Thymus (tissue), 14 donors: ENCODE measurements at places on chromosomes 16 and 17. TPM values are rescaled to one million over a fixed set of nuclear protein-coding genes. Genes with fewer than 3 reads are reported as not detected.

- no peak for DNase-seq
Measured at GRCh38 chr17:79930062-79930876, 91.0 kb upstream of the CBX4 start.

- DNase-seq = no peak
Measured at GRCh38 chr17:59026176-59026939, 80.3 kb downstream of the TRIM37 start.

DNA sequence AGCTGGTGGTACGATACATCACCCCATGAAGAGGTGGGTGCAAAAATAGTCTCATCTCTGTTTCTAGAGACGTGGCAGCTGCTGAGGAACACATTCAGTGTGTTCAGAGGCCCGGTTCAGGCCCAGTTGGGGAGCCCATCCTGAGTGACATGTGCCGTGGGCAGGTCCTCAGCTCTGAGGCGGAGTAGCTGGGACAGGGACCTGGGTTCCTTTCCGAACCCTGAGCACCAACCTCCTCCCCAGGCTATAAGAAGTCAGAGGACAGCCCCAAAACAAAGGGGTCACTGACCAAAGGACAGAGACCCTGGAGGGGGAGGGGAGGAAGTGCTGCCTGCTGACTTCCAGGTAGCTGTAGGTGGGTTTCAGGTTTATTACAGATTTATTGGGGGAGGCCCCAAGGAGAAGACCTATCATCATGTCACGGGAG, 5.1 kb downstream of the LDHD start:
- no peak for DNase-seq

DNA sequence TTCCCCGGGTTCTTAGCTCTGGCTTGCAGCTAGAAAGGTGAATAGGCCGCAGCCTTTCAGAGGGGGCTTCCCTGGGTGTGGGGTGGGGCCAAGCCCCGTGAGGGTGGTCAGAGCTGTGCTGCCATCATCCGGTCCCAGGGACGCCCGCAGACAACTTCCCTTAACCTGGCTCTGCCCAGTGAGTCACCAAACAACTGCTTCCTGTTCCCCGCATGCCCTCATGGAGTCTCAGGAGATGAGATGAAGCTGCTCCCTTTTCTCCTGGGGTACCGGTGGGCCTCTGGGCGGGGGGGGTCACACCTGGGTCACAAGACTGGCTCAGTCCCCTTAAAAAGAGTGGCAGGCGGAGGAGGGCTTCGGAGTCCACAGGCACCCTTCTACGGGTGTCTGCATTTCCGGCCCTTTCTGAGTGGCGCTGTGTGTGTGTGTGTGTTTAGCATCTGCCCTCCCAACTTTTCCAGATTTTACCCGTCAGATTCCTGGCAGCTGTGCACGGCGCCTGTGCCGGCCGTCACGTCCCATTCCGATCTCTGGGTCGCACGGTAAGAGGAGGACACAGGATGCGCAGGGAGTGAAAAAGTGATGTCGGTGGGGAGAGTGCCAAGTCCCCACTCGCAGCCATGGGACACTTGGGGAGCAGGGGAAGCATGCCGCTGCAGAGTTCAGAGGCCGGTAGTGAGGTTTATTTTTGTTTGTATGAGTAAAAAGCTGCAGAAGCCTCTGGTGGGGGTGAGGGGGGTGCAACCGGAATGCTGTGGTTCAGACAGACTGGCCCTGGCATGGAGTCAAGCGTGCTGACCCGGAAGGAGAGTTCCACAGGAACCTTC, 16.8 kb downstream of the HIC1 start:
- DNase-seq = no peak

The MIEF2 gene
- 5.4 TPM for total RNA-seq

The WFDC1 gene
- total RNA-seq = 0.52 TPM

DNA sequence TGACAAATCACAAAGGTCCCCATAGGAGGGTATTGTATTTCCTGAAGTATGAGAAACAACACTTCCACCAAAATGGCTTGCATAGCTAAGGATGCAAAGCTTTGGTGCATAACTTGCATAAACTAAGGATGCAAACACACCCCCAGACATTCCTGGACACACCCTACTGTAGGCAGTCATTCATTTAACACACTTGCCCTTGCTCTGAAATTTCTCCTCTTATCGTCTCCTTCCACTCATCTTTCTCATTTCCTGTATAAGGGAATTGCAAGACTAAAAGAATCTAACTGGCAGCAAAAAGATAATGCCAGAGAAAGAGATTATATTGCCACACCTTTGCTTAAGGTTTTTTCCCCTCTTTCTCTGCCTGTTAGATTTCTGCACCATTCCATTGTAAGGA, 28.3 kb downstream of the CHD9 start:
- no peak for DNase-seq
